ENCODE measurements at places on chromosomes 11 and 22.

DNA sequence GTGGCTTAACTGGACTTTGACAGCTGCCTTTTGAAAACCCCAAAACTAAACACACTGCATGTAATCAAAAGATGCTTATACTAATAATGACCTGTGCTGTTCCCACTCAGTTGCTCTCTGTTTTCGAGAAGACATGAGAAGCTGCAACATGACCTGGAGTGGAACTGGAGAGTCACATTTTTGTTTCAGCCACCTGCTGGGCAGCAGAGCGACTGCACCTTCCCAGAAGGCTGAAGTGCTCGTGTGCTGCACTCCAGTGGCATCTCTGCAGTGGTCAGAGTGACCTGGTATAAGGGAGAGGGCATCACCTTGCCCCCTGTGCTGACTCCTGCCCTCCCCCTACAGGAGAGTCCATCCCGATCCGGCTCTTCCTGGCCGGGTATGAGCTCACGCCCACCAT is 8.6 kb downstream of the THYN1 start:
- DNase-seq: no peak

GRCh38 chr11:9138133-9138453 is 46.7 kb upstream of the SCUBE2 start:
- no peak for DNase-seq

DNA sequence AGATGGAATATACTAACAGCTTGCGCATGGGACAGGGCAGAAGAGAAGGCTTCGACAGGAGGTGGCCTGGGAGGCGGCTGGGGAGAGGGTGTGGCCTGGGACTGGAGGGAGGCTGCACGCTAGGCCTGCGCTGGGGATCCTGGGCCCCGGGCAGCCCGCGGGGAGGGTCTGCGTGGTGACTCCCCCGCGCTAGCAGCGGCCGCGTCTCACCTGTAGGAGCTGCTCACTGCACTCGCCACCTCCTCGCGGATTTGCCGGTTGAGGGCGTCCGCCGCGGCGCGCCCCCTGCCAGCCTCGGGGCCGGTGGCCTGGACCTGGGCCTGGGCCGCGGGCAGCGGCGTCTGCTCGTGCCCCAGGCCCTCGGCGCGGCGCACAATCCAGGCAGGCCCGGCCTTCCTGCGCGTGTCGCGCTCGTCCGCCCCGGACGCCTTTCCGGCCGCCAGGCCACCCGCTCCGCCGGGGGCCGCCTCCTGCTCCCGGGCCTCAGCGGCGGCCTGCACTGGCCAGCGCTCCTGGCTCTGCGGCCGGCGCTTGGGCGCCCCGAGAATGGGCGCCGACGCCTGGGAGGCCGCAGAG is 1.5 kb downstream of the MAP6 start:
- no peak for DNase-seq

DNA sequence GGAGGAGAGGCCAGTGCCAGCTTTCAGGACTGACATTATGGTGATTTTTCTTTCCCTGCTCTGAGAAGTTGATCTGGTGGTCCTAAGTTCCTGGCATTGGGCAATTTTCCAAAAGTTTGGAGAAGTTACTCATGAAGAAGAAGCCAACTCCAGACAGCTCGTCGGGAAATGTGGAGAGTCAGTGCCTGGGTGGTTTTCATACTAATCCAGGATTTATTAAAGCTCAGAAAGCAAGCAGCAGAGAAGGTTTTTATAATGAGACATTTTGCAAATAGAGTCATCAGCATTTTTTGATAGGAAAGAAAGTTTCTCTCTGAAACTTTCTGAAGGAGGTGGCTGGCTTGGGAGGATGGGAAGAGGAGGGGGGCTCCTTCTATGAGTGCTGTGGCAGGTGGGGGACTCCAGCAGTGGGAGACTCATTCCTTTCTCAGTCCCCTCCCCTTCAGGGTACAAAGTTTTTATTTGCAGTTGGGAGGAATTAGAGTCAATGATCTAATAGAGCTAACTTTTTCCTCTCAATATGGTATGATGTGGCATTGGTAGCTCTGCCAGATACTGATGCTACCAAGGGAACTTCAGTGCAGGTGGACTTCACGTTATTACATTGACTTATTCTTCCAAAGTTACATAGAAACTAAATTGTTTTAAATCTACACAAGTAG is 55.4 kb downstream of the LIF start:
- DNase-seq: no peak

GRCh38 chr11:774873-775592 is 2.3 kb downstream of the GATD1 start:
- no peak for DNase-seq

DNA sequence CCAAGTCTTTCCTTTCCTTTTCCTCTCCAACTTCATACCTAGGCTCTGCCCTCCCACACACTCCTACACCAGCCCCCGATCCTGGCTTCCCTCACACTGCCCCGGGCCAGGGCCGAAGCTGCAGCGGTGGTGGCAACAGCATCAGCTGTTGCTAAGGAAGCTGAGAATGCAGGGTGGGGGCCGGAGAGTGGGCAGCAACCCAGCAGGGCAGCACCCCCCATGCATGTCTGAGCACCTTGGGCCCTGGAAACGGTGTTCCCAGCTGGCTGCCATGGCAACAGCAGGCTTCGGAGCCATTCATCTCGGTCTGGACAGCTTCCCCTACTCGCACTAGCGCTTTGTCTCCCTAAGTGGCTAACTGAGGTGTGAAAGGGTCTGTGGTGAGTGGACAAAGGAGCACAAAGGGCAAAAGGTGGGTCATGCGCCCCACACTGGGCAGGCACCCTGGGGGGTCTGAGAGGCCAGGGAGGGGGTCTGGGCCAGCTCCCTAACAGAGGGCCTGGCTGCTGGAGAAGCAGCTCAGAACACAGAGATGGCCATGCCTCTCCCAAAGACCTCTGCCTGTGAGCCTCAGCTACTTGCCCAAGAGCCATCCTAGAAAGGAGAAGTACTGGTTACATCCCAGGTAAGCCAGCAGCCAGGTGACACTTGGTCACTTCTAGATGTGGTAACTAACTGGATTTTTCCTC is 42.1 kb upstream of the JAM3 start:
- DNase-seq: no peak

DNA sequence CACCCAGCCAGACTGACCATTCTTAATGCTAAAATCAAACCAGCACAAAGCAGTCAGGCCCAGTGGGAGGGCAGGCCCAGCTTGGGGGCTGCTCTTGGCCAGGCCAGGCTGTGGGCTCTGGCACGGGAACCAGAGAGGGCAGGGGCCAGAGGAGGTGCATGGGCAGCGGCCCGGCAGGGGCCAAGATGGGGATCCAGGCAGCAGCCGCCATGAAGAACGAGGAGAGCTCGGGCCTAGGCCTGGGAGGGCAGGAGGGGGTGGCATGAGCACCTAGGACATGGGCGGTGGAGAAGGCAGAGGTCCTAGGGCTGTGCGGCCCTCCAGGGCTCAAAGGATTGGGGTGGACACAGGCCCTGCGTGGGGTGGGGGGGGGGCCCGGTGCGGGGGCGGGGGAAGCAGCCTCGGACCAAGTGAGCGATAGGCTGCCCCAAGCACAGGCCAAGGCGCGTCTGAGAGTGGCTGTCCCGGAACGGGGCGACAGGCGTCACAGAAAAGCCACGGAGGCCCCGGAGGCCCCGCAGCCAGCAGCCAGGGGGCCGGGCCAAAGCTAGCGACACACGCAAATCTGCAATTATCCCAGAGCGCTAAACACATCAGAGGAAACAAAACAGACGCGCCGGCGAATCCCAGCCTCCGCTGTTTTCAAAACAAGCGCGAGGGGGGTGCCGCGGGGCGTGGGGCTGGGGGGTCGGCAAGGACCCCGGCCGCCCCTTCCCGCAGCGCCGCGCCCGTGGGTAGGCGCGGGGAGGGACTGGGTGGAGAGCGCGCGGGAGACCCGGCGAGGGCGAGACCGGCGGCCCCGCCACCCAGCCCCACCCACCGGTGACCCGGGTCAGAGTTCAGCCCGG is 8.3 kb downstream of the PLXNB2 start:
- DNase-seq: no peak

GRCh38 chr11:75659836-75660235 is 9.0 kb downstream of the MAP6 start:
- no peak for DNase-seq

DNA sequence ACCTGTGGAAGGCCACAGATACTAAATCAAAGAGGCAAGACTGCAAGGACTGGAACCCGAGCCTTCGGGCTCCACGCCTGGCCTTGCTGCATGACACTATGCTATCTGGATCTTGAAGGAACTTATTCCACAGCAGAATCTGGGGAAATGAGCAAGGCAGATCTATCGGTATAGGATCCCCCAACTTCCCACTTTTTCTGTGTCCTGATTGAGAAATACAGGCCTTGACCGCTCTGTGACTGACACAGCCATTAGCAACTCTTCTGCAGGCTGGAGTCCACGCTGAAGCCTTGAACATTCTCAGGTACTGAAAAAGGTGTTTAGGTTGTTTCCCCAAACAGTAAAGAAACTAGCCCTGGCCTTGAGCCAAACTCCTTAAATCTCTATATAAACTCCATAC is 241.2 kb upstream of the NARS2 start:
- no peak for DNase-seq

- peak; percentile 3 for DNase-seq
Measured at GRCh38 chr11:130070109-130070845, 583 bp downstream of the APLP2 start.

DNA sequence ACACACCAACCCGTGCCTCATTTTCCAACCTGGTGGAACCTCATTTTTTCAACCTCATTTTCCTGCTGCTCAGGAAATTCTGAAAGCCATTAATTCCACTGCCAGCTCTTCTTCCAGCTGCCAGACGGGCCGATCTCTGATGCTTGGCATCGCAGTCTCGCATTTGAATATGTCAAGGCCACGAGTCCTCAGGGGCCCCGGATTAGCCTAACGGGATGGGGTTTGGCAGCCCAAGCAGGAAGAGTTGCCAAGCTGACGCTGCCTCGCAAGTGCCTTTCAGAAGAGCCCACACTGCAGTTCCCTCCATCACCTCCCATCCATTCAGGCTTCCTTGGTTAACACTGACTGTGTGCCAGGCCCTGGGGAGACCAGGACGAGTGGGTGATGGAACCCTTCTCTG is 8.7 kb downstream of the RASD2 start:
- no peak for DNase-seq

GRCh38 chr11:64711956-64712362 is 11.0 kb downstream of the NRXN2 start:
- DNase-seq: no peak

DNA sequence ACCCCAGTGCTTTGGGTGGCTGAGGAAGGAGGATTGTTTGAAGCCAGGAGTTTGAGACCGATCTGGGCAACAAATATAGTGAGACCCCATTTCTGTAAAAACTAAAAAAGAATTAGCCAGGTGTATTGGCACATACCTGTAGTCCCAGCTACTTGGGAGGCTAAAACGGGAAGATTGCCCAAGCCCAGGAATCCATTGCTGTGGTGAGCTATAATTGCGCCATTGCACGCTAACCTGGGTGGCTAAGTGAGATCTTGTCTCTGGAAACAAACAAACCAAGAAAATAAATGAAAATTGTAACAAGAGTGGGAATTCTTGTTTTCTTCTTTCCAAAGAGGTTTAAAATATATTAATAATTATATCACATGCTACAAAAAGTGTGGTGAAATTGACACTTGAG is 52.9 kb downstream of the DEPDC5 start:
- DNase-seq: no peak

DNA sequence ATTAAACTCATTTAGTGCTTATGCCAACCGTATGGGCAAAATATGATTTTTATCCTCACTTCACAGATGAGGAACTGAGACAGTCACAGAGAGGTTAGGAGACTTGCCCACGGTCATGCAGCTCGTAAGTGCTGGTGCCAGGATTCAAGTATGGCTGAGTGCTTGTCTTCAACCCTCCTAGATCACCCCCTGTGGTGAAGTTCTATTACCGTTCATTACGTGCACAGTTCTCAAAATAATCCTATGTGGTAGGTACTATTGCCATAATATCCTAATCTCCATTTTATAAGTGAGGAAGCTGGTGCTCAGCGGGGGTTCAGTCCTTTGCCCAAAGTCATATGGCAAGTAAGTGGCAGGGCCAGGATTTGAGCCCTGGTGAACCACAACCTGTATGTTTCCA is 1.5 kb downstream of the MIEF1 start:
- DNase-seq: no peak

- no peak for DNase-seq
Measured at GRCh38 chr11:93869830-93870229, 19.4 kb upstream of the VSTM5 start.

DNA sequence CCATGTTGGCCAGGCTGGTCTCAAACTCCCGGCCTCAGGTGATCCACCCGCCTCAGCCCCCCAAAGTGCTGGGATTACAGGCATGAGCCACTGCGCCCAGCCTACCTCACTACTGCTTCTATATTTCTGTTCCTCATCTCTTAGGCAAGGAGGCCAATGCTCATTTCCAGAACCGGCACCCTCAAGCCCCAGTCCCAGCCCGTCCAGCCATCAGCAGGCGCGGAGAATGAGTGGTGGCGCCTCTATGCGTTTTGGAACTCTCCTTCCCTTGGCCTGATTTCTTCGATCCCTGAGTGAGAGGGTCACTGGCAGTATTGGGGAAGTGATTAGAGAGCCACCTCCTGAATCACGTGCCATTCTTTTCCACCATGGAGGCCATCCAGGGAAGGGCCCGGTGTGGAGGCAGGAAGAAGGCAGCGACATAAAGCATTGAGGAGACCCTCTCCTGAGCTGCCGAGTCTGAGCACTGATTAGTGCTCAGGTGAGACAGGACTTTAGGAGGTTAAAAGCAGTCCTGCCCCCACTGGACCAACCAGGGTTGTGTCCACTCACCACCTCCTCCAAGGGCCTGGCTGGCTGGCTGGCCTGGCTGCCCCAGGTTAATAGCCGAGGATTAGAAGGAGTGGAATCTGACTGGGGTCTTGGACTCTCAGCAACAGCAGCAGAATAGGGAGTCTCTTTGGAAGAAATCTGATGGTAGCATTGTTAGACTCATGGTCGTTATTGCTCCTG is 8.7 kb downstream of the GRIK4 start:
- no peak for DNase-seq

GRCh38 chr22:42920101-42920820 is 63.2 kb upstream of the ARFGAP3 start:
- DNase-seq: no peak

DNA sequence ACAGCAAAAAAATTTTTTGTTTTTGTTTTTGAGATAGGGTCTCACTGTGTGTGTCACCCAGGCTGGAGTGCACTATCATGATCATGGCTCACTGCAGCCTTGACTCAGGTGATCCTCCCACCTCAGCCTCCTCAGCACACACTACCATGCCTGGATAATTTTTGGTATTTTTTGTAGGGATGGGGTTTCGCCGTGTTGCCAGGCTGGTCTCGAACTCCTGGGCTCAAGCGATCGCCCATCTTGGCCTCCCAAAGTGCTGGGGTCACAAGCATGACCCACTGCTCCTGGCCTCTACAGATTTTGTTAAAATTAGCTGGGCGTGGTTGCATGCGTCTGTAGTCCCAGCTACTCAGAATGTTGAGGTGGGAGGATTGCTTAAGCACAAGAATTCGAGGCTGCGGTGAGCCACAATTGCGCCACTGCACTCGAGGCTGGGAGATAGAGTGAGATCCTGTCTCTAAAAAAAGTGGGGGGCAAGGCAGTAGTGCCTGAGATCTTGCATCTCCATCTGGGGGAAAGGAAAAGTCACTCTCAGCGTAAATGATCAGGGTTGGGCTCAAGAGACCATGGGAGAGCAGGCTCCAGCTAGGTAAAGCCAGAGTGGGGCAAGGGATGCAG is 10.6 kb upstream of the DGKZ start:
- DNase-seq: no peak

- no peak for DNase-seq
Measured at GRCh38 chr11:10955616-10956015, 97.8 kb upstream of the ZBED5 start.

Measured in activated CD8-positive, alpha-beta memory T cell treated with anti-CD3 and anti-CD28 coated beads for 48 hours (primary cell).